ENCODE measurements at places on chromosomes 5 and 9.

DNA sequence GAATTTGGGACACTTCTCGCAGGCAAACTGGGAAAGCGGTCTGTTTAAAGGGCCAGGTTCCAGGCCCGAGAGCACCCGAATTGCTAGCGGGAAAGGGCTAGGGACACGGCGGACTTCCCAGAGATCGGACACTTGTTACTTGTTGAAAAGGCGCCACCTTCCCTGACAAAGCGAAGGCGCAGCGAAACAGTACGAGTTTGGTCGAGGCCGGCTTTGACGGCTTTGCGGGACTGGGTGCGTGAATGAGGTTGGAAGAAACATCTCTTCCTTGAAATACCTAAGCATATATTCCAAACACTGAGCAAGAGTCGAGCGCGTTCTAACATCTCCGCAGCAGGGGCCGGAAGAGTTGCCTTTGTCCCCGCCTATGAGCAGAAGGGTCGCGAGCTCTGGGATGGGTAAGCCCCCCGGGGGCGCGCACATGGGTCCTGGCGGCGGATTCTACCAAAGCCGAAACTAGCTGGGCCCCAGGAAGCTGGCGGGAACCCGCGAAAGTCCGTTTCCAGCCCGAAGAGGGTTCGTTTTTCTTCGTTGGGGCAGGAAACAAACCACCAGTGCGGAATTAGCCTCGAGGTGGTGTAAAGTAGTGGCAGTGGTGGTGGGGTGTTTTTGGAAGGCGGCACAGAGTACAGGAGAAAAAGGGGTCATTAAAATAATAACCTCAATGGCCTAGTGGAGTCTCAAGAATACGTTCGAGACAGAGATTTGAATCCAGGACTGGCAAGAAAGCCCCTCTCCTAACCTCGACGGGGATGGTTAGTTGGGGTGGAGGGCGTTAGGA is 1.5 kb downstream of the GDNF start:
- DNase-seq = no peak

- peak; percentile 62 for DNase-seq
Observed at GRCh38 chr5:170254056-170254455, 21.3 kb downstream of the C5orf58 start.

GRCh38 chr9:100756217-100756616 is 178.3 kb downstream of the CAVIN4 start:
- no peak for DNase-seq

GRCh38 chr5:36662291-36662851 is 56.0 kb downstream of the SLC1A3 start:
- no peak for DNase-seq

DNA sequence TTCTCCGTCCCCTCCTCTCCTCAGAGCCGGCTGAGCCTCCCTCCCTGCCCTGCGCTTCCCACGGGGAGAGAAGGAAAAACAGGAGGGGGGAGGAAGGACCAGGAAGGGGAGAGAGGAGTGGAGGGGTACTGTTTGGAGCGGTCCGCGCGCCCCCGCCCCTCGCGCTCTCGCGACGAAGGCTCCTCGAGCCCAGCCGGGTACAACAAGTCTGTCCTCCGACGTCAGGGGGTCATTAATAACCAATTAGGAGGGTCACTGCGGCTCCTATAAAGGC is 480 bp upstream of the PRDM12 start:
- no peak for DNase-seq

DNA sequence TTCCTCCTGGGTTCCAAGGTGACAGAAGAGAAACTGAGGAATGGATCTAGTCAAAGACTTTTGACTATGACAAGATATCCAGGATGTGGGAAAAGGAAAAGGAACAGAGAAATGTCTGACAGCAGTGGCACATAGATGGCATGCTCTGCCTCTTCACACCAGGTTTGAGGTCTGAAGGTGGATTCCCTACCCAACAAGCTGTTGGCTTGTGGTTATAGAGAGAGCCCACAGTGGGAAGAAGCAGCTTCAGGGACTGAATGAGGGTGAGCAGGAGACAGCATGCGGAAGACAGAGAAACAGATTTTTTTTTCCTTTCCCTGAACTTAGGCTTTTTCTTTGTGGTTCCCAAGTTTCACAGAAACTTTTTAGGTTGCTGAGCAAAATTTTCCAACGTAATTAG is 20.6 kb downstream of the IFNW1 start:
- DNase-seq = no peak

- DNase-seq = no peak
Observed at GRCh38 chr5:138964647-138965201, 89.6 kb upstream of the LRRTM2 start.

GRCh38 chr5:15475367-15475766 is 24.6 kb upstream of the FBXL7 start:
- DNase-seq = no peak

DNA sequence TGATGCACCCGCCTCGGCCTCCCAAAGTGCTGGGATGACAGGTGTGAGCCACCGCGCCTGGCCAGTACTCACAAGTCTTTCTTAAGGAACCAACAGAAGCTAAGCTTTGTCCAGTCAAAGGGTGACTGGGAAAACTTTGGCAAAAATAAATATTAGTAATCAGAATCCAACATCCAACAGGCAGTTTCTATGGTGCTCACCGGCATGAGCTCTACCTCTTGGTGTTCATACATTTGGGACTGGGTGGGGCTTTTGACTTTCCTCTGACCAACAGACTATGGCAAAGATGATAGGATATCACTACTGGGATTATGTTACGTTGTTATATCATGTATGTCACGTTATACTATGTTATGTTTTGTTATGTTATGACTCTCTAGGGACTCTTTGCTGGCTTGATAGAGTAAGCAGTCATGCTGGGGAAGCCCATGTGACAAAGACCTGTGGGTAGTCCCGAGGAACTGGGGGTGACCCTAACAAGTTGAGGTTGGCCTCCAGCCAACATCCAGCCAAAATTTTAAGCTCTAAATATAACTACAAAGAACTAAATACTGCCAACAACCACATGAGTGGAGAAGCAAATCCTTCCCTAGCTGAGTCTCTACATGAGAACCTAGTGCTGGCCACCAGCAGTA is 6.0 kb downstream of the RASGEF1C start:
- no peak for DNase-seq

DNA sequence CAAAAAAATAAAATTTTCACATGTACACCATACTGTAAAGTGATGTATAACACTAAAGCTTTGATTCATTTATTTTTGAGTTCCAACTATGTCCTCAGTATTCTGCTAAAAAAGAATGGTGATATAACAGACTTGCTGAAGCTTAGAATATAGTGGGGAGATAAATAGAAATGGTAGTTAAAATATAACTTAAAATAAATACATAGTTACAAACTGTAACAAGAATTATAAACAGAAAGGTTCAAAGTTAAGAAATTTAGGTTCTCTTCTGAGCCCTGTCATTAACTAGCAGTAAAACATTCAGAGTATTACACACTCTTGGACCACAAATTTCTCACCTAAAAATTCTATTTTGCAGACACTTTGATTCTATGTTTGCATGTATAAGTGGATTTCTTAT is 392.1 kb downstream of the ANXA1 start:
- DNase-seq = no peak

DNA sequence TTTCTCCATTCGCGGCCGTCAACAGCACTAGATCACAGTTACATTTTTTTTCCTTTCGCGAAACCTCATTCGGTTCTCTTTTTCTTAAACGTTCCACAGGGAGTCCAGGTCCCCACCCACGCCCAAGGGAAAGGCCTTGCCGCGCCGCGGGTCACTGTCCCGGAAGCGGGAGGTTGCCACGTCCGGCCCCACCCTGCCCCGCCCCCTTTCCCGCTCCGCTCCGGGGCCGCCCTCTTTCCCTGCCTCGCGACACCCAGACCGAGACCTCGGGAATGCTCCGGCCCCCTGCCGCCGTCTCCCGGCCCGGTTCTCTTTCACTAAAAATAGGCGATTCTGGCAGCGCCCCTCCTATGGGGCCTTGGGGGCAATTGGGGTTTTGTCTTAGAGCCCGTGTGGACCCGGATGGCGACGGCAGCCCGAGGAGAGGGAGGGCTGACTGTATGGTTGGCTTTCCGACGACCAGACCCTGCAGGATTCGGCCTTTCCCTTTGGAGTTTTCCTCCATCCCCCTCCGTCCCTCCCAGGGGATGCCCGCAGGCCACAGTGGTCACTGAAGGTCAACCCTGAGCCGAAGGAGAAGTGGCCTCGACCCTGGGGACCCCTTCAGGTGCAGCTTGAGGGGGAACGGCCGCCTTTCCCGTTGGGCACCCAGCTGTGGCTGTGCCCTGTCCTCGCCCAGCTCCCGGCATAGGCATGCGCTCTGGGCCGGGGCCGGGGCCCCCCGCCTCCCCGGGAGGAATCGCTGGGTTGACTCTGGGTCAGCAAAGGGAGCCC is 2.8 kb upstream of the RACK1 start:
- DNase-seq = peak; percentile 84

- DNase-seq = no peak
Observed at GRCh38 chr9:111730937-111731567, 63.7 kb downstream of the SHOC1 start.

- no peak for DNase-seq
Observed at GRCh38 chr5:107289030-107289714, 381.6 kb downstream of the EFNA5 start.

GRCh38 chr5:57862471-57862911 is 379.9 kb upstream of the ACTBL2 start:
- DNase-seq = no peak

DNA sequence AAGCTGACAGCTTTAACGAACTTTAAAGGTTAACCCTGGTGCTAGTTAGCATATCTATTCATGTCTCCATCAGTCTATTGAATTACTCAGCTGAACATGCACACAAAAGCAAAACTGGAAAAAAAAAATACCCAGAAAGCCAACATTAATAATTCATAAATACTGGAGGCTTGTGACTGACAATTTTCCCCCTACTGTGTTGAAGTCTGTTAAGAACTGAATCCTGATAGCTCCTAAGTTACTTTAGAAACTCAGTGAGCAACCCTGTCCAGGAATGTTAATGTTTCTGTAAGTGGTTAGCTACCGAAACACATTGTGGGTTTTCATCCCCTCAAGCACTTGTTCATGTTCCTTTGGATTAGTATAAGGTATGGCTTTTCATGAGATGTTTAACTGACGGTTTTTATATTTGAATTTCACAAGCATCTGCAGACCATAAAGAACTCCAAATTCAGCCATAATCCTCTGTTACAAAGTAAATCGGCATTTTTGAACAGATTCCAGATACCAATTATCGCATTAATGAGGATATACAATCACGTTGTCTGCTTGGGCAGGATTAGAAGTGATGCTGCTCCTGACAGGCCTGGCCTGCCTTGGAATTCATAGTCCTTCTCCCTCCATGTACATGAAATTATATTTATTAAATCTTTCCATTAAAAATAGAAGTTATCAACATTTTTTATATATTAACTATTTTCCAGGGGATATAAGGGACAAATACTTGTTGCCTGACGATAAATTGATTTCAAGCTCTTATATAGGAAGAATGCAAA is 331.2 kb downstream of the TLE4 start:
- no peak for DNase-seq

DNA sequence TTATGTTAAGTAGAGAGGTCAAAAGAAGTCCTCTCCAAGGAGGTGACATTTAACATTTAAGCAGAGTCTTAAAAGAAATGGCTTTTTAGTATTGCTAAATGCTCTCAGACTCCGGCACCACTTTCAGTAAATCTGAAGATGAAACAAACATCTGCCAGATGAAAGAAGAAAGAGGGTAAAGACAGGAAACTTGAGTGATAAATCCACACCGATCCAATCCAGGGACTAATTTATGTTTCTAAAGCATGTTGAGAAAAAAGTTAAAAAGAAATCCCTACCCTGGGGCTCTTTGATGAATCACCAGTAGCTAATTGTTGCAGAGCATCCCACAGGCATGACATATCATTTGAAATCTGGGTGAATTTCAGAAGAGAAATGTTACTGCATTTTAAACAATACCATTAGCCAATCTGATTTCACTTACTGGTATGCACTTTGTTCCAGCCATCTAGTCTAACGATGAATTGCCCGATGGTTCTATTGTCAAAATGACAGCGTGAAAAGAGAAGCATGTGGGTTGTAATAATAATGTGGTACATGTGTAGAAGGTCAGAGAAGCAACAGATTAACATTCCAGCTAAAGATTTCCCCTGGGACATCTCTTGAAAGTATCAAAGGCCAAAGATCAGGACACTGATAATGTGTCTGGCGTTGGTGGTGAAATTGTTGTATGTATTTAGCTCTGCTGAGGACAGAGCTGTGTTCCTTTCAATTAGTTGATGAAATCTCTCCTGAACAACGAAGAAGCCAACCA is 485.7 kb downstream of the CSNK1G3 start:
- no peak for DNase-seq

GRCh38 chr9:16337322-16338029 is 533.0 kb downstream of the BNC2 start:
- no peak for DNase-seq

GRCh38 chr5:69484891-69485290 is 7.7 kb upstream of the OCLN start:
- DNase-seq = no peak

DNA sequence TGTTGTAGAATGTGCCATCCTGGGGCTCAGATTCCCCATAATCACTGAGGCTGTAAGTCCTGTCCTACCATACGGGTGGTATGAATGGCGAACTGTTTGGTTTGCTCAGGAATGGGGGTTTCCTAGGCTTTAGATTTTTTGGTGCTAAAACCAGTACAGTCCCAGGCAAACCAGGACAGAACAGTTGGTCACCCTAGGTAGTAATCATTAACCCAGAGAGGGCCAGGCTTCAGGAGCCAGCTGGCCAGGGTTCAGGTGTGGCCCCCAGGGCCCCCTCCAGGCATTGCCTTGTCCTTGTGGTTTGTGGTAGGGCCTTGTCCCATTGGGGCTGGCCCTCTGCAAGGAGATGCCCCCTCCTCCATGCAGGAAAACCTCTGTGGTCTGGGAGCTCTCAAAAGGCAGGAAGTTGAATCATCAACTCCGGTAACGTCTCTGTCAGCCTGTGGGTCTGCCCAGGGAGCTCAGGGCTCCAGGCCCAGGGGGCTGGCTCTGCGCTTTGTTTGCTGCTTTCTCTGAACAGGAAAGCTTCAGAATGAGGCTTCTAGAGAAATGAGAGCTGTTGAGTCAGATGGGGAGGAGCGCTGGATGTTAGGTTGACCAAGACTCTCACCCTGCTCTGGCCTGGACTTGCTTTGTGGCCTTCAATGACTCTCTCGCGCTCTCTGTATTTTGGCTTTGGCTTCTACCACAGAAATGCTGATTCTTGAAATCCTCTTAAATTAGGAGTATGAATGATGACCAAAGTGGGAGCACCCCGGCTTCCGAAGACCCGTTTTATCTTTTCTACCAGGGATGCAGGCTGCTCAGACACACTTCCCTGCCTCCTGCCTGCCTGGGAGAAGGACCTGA is 22.2 kb upstream of the JADE2 start:
- DNase-seq = peak; percentile 88

Data from T-helper 1 cell (primary cell).